Muscle of leg (tissue), 16 donors: ENCODE measurements at places on chromosomes 12 and 14. TPM values are rescaled to one million over a fixed set of nuclear protein-coding genes. Genes with fewer than 3 reads are reported as not detected.

DNA sequence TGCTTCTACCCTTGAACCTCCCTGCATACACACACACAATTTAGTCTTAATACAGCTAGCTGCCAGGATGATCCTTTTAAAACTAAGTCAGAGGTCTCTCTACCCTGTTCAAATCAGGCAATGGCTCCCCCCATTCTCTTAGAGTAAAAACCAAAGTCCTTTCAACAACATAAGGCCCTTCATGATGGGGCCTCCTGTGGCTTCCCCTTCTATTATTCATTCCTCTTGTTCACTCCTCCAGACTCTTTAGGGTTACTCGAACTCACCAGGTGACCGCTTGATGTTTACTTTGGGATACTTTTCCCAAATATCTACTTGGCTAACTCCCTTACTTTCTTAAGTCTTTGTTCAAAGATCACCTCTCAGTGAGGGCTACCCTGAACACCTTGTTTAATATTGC is 30.4 kb downstream of the DENND5B start:
- H3K27me3 ChIP-seq = no peaks in the 10 kb centered on the region
- no peaks in the 10 kb centered on the region for H3K4me1 ChIP-seq
- H3K27ac ChIP-seq = no peak overlapping the region
- no peaks in the 10 kb centered on the region for H3K36me3 ChIP-seq

DNA sequence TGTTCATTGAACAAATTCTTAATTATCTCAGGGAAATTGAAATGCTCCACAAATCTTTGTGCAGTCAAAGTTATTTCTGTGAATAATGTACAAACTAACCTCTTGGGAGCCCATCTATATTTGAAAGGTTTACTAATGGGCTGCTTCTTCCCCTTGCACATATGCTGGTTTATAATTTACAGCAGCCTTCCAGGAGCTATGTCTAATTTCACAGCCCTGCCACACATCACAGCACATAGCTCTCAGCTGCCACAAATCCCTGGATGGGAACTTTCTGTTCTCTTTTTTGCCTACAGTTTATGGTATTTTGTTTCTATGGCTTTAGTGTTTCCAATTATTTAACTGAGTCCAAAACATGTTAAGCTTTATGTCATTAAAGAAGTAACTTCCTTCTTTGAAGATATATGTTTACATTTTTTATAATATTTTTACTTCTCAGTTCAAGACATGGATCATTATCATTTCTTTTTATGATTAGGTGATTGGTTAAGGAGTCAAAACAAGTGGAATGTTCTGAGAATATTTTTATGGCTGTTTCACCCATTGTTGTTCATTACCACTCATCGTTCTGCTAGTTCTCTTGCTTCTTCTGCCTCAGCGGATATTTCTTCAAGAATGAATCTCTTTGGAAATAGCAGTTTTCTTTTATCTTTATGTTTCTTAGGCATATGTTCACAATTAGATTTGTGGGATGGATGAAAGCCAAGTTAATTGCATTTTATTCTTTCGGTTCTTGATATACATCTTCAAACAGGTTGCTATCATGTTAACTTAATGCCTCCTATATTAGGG is 475.6 kb upstream of the MIS18BP1 start:
- H3K36me3 ChIP-seq = no peaks in the 10 kb centered on the region
- DNase-seq = peak; percentile 11
- no peak overlapping the region for H3K4me3 ChIP-seq
- no peak overlapping the region for H3K27ac ChIP-seq
- H3K4me1 ChIP-seq = no peaks in the 10 kb centered on the region
- no peaks in the 10 kb centered on the region for H3K27me3 ChIP-seq

DNA sequence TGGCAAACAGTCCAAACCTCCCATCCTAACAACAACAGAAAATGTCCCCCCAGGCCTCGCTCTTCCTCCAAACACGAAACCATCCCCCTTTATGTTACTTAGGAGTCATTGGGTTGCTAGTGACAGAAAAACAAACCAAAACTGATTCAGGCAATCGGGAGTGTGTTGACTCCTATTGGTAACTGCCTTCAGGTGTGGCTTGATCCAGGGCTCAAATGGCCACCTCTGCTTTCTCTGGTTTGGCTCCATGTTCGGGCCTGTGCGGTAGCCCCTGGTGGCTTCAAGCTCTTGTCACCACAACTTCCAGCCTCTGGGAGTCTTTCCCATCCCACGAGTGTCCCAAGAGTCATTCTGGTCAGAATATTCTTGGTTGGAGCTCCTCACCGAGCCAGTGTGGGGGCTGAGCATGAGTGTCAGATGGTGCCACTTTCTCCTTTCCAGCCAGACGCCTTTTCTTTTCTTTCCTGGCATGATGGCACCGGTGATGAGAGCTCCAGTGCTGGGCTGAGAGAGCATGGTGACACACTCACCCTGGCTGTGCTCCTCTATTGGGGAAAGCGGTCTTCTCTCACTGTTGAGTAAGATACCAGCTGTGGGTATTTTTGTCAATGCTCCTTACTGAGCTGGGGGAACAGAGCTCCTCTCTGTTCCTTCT is 38.6 kb downstream of the NOC4L start:
- H3K4me3 ChIP-seq = no peak overlapping the region
- no peaks in the 10 kb centered on the region for H3K36me3 ChIP-seq
- peaks cover 48% of the 10 kb centered on the region for H3K27me3 ChIP-seq
- H3K27ac ChIP-seq = no peak overlapping the region
- peaks cover 11% of the 10 kb centered on the region for H3K4me1 ChIP-seq

- peaks cover 45% of the 10 kb centered on the region for H3K36me3 ChIP-seq
- peaks cover 4% of the 10 kb centered on the region for H3K27me3 ChIP-seq
- H3K4me1 ChIP-seq = peaks cover 25% of the 10 kb centered on the region
- DNase-seq = no peak
- no peak overlapping the region for H3K27ac ChIP-seq
- H3K4me3 ChIP-seq = no peak overlapping the region
Observed at GRCh38 chr12:56086096-56086495, 6.1 kb downstream of the ERBB3 start.

- no peaks in the 10 kb centered on the region for H3K27me3 ChIP-seq
- no peak overlapping the region for H3K27ac ChIP-seq
- H3K4me1 ChIP-seq = peaks cover 19% of the 10 kb centered on the region
- DNase-seq = peak; percentile 56
Observed at GRCh38 chr14:92728759-92729364, 19.6 kb downstream of the LGMN start.

GRCh38 chr12:53217051-53217930 is 10.2 kb upstream of the ITGB7 start:
- peaks cover 67% of the 10 kb centered on the region for H3K4me1 ChIP-seq
- H3K27me3 ChIP-seq = no peaks in the 10 kb centered on the region
- no peak overlapping the region for H3K4me3 ChIP-seq

DNA sequence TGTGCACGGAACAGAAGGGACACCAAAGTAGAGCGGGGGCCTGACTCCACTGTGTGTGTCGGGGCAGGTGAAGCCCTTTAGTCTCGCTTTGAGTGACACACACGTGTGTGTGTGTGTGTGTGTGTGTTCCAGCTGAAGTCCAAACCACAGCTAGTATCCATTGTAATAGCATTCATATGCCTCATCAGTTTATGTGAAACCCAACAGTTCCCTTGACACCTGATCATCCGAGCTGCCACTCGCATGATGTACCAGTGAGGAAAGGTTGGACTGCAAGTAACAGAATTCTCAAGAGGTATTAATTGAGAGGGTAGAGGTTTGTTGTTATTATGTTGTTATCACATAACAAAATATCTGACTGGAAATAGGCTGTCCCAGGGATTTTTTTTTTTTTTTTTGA is 16.4 kb downstream of the CCDC63 start:
- no peak overlapping the region for H3K27ac ChIP-seq
- no peak for DNase-seq
- no peaks in the 10 kb centered on the region for H3K36me3 ChIP-seq
- H3K27me3 ChIP-seq = no peaks in the 10 kb centered on the region
- no peak overlapping the region for H3K4me3 ChIP-seq

DNA sequence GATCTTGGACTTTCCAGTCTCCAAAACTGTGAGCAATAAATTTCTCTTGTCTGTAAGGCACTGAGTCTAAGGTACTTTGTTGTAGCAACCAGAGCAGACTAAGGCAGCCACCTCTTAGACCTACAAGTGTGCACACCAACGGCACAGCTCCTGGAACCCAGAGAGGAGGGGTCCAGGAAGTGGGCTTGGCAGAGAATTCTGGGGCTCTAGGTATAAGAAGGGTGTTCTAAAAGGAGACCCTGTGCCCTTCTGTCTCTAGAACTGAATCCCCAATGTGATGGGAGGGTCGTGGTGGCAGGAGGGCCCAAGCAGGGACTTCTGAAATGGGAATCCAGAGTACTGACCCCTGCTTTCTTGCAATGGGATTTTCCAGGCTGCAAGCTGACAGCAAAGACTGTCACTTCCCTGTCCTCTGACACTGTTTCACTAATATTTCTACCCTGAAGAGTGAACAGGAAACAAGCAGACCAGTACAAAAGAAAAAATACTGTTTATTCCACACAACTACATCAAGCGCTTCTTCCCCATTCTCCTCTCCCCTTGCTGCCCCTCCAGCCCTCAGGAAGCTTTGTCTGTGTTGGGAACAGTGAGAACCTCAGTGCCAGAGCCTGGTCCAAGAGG is 13.6 kb upstream of the TFCP2 start:
- no peaks in the 10 kb centered on the region for H3K27me3 ChIP-seq
- H3K36me3 ChIP-seq = peaks cover 14% of the 10 kb centered on the region
- peaks cover 53% of the 10 kb centered on the region for H3K4me1 ChIP-seq
- H3K4me3 ChIP-seq = no peak overlapping the region
- peak; percentile 20 for DNase-seq

DNA sequence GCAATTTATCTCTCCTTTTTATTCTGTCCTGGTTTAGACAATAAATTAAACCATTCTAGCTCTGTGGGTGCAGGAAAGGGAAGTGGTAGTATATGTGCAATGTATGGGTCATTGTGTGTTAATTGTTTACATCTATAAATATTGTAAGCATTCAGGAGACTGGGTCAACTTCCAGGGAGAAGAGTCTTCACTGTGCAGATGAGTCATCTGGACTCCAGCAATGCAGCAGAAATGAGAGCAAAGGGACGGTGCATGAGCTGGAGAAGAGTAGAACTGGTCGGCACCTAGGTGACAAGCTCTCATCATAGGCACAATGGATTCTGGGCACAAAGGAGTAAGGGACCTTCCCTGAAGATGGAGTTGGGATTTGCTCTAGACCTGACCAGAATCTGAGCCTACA is 211.1 kb upstream of the DAAM1 start:
- no peak for DNase-seq
- H3K36me3 ChIP-seq = no peaks in the 10 kb centered on the region
- H3K27me3 ChIP-seq = no peaks in the 10 kb centered on the region
- no peaks in the 10 kb centered on the region for H3K4me1 ChIP-seq

- DNase-seq = no peak
- H3K36me3 ChIP-seq = peaks cover 32% of the 10 kb centered on the region
- H3K4me1 ChIP-seq = peaks cover 66% of the 10 kb centered on the region
- H3K27ac ChIP-seq = no peak overlapping the region
Observed at GRCh38 chr14:101075025-101075800, 171.7 kb upstream of the RTL1 start.

GRCh38 chr12:120944645-120945217 is 33.6 kb upstream of the HNF1A start:
- DNase-seq = peak; percentile 47
- no peak overlapping the region for H3K27ac ChIP-seq
- H3K36me3 ChIP-seq = no peaks in the 10 kb centered on the region
- H3K4me3 ChIP-seq = no peak overlapping the region

DNA sequence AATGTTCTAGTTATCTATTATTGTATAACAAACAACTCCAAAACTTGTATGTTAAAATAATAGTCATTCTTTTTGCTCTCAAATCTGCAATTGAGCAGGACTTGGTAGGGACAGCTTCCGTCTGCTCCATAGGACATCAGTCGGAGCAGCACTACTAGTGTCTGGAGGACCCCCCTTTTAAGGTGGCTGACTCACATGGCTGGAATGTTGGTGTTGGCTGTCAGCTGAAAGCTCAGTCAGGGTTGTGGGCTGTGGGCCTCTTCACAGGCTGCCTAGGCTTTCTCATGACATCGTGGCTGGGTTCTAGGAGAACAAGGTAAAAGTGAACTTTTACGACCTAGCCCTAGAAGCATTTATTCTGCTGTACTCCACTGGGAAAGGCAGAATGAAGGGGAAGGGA is 160.6 kb downstream of the ANO4 start:
- no peak overlapping the region for H3K27ac ChIP-seq
- no peaks in the 10 kb centered on the region for H3K36me3 ChIP-seq
- no peak overlapping the region for H3K4me3 ChIP-seq

DNA sequence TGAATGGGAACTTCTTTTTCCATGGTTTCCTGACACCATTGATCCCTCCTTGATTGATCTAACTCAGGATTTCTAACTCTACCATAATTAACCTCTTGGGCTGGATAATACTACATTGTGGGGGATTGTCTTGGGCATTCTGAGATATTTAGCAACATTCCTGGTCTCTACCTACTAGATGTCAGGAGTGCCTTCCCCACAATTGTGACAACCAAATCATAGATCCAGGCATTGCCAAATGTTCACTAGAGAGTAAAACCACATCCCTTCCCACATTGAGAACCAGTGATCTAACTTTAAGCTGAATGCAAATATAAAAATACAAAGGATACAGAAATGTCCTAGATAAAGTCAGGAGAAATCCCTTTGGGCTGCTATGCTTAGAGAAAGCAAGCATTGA is 36.9 kb upstream of the CCDC198 start:
- DNase-seq = no peak
- H3K4me1 ChIP-seq = no peaks in the 10 kb centered on the region
- H3K36me3 ChIP-seq = no peaks in the 10 kb centered on the region
- no peaks in the 10 kb centered on the region for H3K27me3 ChIP-seq

DNA sequence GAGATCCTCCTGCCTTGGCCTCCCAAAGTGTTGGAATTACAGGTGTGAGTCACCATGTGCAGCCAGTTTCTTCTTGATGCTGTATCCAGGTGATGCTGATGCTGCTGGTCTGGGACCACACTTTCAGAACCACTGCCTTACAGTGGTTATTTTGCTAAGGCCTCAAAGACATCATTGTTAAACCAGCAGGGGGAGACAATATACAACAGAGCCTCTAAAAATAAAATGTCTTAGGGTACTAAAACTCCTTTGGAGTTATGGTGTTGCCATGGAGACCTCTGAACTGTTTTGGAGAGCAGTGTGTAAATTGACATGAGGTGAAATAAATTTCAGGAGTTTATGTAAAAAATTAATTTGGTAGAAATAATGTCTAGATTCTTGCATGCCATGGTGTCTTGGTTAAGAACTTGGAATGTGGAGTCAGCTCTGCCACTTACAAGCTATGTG is 1.1 kb upstream of the ARG2 start:
- H3K4me3 ChIP-seq = no peak overlapping the region
- H3K27ac ChIP-seq = no peak overlapping the region
- peak; percentile 90 for DNase-seq
- H3K27me3 ChIP-seq = peaks cover 11% of the 10 kb centered on the region

Gene MDGA2
- 0.11 TPM for polyA plus RNA-seq

Gene CCDC175
- not detected for polyA plus RNA-seq

Gene FGF23
- 0.31 TPM for polyA plus RNA-seq

Gene KRT8
- polyA plus RNA-seq = 3.3 TPM

Gene NTS
- polyA plus RNA-seq = 2.1 TPM

Gene NTF3
- polyA plus RNA-seq = 7.3 TPM

Gene OTOGL
- 0.40 TPM for polyA plus RNA-seq

Gene PRR4
- polyA plus RNA-seq = 3.4 TPM

Gene RPS6KL1
- 11.2 TPM for polyA plus RNA-seq
